ENCODE measurements at places on chromosomes 16 and 17. TPM values are rescaled to one million over a fixed set of nuclear protein-coding genes. Genes with fewer than 3 reads are reported as not detected.

DNA sequence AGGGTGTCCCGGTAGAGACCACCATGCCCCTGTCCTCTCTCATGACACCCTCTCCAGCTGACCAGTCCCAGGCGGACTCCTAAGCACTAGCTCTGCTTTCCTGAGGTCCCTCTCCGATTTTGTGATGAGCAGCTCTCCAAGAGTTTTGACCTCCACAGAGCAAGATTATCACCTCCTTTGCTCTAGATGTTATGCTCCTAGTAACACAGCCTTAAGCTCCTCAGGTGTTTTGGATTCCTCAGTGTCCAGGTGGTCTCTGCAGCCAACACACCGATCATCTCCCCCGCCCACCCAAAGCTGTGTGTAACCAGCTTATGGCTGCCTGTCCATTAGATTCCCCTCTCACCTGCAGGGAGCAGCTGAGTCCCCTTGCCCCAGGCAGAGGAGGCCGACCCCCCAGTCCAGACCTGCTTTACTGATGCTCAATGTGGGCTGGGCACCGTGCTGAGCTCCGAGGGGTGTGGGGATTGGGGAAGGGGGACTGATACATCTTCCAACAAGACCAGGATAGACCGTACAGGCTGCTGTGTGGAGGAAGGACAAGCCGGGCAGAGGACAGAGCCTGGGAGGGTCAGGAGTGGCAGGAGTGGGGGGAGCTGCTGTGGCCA lies 2.3 kb downstream of the TRPV3 start:
- no peak for DNase-seq
- H3K4me1 ChIP-seq, result no peaks in the 10 kb centered on the region
- H3K36me3 ChIP-seq, result no peaks in the 10 kb centered on the region
- H3K27me3 ChIP-seq, result no peaks in the 10 kb centered on the region
- H3K27ac ChIP-seq, result no peak overlapping the region

DNA sequence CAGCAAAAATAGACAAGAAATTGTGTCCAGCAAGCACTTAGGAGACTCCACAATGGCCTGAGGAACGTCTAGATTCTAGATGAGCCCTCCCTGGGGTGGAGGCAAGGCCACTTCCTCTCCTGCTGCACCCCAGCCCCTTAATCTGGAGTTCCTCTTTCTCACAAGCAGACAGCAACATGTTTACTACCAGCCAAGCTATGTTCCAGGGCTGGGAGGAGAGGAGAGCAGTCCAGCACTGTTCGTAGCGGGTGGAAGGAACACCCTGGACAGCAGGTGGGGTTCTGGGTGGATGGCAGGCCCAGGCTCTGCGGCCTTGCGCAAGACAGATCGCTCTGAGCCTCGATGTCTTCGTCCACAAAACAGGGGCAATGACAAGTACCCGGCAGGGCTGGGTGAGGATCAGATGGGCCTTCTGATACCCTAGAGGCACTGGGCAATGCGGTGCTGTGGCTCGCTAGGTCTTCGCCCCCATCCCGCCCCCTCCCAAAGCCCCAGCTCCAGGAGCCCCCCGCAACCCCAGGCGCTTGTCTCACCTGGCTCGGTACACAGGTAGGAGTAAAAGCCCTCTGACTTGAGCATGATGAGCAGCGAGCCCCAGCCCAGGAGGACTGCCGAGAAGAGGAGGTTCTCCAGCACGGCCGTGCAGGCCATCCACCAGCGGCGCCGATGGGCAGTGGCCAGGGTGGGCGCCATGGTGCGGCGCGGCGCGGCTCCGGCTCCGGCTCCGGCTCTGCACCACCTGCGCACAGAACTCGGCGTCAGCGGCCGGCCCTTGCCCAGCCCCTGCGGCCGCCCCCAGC lies 1.3 kb downstream of the SLC43A2 start:
- H3K36me3 ChIP-seq, result no peaks in the 10 kb centered on the region
- peak overlapping the region; percentile 71 for H3K4me3 ChIP-seq
- H3K4me1 ChIP-seq, result peaks cover 28% of the 10 kb centered on the region
- H3K27me3 ChIP-seq, result no peaks in the 10 kb centered on the region

Gene KRT25
- 1.6 TPM for polyA plus RNA-seq

DNA sequence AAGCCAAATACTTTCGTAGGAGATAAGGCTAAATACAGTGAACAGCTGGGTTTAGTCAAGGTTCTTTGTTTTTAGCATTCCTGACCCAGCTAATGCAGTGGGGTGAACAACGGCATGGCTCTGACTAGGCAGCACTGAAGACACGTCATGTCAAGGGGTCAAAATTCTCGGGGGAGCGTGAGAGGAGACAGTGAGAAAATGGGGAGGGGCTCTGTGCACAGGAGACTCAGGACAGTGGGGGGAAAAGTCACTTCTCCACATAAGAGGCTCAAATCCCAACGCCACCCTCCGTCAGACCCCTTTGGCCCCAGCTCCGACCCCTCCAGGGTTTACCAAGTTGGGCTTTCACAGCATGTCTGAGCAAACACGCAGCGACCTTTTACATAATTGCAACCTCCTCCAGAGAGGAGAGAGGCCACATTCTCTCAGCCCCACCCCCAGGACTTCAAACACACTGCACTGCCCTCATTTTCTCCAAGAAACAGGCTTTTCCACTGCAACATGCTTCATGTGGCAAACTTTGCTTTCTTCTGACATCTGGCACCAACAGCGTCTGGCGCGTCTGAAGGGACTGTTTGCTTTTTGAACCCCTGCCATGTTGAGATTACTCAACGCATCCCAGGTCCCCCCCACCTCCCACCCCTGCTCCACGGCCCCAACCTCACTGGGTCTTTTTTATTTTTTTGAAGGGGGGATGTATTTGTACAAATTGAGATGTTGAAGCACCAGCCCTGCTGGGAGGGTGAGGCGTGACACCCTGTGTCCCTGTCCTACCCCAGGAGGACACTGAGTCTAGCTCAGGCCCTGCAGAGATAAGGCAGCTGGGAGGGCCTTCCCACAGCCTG lies 30.0 kb downstream of the AXIN2 start:
- H3K4me1 ChIP-seq, result peaks cover 24% of the 10 kb centered on the region
- no peaks in the 10 kb centered on the region for H3K36me3 ChIP-seq
- peak; percentile 69 for DNase-seq

DNA sequence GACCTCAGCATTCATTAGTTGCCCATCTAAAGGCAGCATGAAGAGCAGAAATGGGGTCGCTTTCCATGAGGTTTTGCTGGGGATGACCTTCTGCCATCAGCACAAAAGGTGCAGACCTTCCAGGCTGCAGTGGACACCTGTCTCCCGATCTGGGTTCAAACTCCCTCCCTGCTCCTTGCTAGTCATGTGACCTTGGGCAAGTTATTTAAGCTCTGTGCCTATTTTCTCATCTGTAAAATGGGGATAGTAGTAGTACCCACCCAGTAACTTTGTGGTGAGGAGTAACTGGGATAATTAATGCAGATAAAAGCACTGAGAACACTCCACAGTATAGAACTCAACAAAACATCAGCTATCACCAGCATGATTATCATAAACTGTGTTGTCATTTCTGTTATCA lies 21.4 kb upstream of the COQ7 start:
- H3K36me3 ChIP-seq, result no peaks in the 10 kb centered on the region
- H3K27ac ChIP-seq, result no peak overlapping the region
- H3K27me3 ChIP-seq, result no peaks in the 10 kb centered on the region
- no peaks in the 10 kb centered on the region for H3K4me1 ChIP-seq
- DNase-seq, result no peak

DNA sequence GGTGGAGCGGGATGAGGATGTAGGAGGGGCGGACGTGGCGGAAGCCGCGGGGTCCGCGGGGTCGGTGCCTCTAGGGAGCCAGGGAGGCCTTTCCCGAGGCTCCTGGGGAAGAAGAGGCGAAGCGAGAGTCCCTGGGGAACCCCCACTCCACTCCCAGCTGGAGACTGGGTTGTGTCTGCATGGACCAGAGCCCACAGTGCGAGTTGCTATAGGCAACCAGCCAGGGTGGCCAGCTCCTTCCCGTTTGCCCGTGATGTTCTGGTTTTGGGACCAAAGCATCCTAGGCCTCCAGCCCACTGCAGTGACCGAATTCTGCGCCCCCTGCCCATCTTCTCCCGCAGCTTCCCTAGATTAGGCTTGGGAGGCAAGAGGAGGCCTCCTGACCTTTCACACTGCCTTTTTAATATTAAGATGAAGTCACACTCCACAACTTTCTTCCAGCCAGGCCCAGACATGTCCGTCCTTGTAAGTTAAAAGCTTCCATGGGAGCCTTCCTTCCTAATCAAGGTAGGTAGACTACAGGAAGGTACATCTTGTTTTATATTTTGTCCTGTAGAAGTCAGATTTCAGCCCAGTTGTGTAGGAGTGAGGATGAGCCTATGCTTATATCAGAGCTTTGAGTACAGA lies 469 bp downstream of the AMZ2 start:
- H3K27ac ChIP-seq, result peak overlapping the region; percentile 98
- DNase-seq, result peak; percentile 68

GRCh38 chr16:90018297-90018651 lies 982 bp downstream of the DBNDD1 start:
- DNase-seq, result no peak
- H3K4me3 ChIP-seq, result peak overlapping the region; percentile 49
- no peak overlapping the region for H3K27ac ChIP-seq
- peaks cover 3% of the 10 kb centered on the region for H3K4me1 ChIP-seq
- H3K27me3 ChIP-seq, result no peaks in the 10 kb centered on the region

- H3K27me3 ChIP-seq, result no peaks in the 10 kb centered on the region
- no peak for DNase-seq
- H3K36me3 ChIP-seq, result no peaks in the 10 kb centered on the region
- H3K27ac ChIP-seq, result no peak overlapping the region
- H3K4me1 ChIP-seq, result no peaks in the 10 kb centered on the region
These were observed 46.5 kb downstream of the CNOT1 start for GRCh38 chr16:58582971-58583765.

DNA sequence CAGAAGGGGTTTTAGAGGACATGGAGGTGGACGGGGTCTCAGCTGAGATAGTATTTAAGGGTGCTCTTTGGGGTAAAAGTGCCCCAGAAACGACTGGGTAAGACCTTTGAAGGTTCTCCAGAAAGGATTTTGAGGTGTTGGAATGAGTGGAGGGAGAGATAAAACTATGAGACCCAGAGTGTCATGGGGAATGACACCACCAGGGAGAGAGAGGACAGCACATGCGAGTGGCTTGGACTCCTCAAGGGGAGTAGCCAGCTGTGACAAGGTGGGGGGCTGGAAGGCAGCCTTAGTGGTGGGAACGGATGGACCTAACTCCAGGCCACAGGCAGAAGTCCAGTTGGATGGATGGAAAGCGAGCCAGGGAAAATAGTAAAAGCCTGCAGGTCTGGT lies 19.2 kb upstream of the PITPNM3 start:
- no peaks in the 10 kb centered on the region for H3K36me3 ChIP-seq
- H3K27ac ChIP-seq, result no peak overlapping the region
- H3K4me3 ChIP-seq, result no peak overlapping the region
- no peaks in the 10 kb centered on the region for H3K27me3 ChIP-seq
- no peak for DNase-seq
- peaks cover 13% of the 10 kb centered on the region for H3K4me1 ChIP-seq

DNA sequence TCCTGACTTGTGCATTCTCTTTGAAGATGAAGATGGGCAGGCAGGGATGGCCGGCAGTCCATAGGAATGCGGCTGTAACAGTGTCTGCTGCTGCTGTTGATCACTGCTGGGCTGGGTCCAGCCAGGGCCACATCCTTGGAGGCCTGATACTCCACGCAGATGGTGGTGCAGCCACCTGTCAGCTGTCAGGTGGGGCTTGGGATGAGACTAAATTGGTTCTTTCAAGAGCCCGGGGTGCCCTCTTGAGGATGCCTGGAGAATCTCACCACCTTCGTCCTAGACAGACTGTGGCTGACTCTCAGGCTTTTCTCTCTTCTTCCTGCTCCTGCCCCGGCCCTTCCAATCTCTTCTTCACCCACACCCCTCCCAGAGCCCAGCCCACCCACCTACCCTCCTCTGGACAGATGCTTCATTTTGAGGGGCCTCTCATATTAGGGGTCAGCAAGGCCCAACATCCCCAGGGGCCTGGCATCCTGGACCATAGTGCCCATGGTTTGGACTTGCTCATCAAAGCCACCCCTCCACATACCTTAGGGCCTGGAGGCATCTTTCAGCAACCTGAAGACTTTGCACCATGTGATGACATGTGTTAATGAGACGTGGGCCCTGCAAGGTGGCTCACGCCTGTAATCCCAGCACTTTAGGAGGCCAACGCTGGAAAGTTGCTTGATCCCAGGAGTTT lies 19.1 kb downstream of the OSBPL7 start:
- no peaks in the 10 kb centered on the region for H3K36me3 ChIP-seq
- no peak overlapping the region for H3K27ac ChIP-seq
- H3K4me1 ChIP-seq, result no peaks in the 10 kb centered on the region
- peak; percentile 67 for DNase-seq

Gene G6PC1
- 0.26 TPM for polyA plus RNA-seq

- no peaks in the 10 kb centered on the region for H3K4me1 ChIP-seq
- no peak overlapping the region for H3K27ac ChIP-seq
- H3K27me3 ChIP-seq, result no peaks in the 10 kb centered on the region
- DNase-seq, result no peak
- H3K36me3 ChIP-seq, result no peaks in the 10 kb centered on the region
These were observed 10.0 kb upstream of the PECAM1 start for GRCh38 chr17:64400642-64401041.

GRCh38 chr17:47262586-47262985 lies 9.0 kb downstream of the ITGB3 start:
- no peak for DNase-seq
- no peak overlapping the region for H3K4me3 ChIP-seq
- H3K27ac ChIP-seq, result no peak overlapping the region
- H3K4me1 ChIP-seq, result no peaks in the 10 kb centered on the region
- H3K36me3 ChIP-seq, result no peaks in the 10 kb centered on the region

Gene MEIOC
- 58.2 TPM for polyA plus RNA-seq

Gene EIF1
- polyA plus RNA-seq, result 1,078 TPM

DNA sequence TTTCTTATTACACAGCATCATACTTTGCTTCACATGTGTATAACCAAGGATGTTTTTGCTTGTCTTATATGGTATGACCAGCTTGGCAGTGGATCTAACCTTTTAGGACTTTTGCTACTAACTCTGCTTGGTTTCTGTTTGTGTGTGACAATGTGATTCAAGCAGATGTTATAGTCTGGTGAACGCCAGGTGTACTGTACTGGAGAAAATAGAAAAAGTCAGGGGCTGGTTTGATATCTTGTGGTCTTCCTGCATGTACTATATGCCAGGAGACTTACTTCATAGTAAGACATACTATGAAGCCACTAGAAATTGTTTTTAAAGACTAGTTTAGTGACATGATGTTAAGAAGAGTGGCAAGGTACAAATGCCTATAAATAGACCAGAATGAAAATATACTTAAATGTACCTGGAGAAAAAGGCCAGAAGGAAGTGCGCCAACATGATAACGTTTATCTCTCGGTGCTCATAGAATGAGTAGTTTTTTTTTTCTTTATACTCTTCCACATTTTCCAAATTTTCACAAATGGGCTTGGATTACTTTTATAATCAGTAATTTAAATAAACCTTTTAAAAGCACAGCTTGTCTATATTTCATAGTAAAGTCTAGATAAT lies 112.3 kb downstream of the PRKCA start:
- no peak overlapping the region for H3K4me3 ChIP-seq
- H3K27me3 ChIP-seq, result no peaks in the 10 kb centered on the region
- no peaks in the 10 kb centered on the region for H3K36me3 ChIP-seq
- no peak for DNase-seq

Gene MATCAP1
- 44.6 TPM for polyA plus RNA-seq
